ENCODE measurements at places on chromosomes 3 and 15.

GRCh38 chr15:64438653-64439447 lies 21.5 kb upstream of the ZNF609 start:
- no peak for ATAC-seq

DNA sequence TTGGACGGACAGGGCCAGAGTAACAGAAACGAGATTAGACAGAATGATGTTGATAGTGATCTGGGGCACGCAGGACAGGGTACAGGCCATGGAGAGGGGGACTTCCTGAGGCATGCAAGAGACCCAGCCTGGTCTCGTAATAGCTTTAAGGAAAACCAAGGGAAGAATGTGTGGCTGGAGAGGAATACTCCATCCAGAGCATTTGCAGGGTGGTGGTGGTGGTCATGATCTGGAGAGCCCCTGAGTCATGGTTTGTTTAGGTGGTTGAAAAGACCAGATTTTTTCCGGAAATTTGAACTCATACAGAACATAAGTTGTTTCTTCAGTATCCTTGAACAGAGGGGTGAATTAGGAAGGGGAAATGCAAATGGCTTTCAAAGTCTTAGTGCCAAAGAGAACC lies 138.5 kb downstream of the DUT start:
- ATAC-seq = no peak

GRCh38 chr3:126983276-126983652 lies 349 bp downstream of the PLXNA1 start:
- ATAC-seq = peak; percentile 17

DNA sequence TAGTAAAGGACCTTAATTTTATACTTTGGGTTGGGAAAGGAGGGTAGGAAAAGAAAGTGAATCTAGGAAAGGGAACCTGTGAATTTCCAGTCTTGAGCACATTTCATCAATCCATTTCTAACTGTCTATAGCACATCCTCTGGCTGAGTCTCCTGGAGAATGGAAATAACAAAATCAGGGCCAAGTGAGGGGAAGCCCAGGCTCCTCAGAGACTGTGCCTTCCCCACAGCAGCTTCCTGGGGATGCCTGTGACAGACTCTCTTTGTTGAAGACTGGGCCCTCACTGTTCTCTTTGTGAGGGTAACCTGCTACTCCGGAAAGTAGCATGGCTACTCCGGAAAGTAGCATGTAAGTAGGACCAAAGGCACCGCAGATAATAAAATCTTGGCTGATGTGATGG lies 22.6 kb upstream of the CSPG5 start:
- no peak for ATAC-seq

- ATAC-seq = no peak
Observed at GRCh38 chr3:2211568-2211967, 112.9 kb downstream of the CNTN4 start.

DNA sequence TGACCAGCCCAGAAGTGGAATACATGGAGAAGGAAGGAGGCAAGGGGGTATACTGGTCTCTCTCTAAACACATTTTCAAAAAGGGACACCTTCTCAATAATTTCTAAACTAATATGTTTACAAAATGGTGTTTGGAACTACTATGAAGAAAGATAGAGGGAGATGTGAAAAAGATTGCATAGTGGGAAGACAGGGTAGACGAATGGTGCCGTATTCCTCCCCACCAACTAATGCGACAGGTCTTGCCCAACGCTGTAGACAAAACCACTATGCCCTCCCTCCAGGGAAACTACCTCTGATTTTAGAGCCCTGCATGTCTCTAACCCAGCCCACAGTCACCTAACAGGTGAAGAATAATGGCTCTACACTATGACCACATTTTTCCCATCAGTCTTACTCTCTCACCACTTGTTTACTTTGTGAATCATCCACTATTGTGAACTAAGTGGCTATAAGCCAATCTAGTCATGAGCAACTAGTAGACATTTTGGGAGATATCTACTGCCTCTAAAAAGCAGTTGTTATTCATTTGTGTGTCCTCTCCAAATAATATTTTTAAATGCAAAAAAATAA lies 108.2 kb upstream of the UBE2E2 start:
- ATAC-seq = no peak

DNA sequence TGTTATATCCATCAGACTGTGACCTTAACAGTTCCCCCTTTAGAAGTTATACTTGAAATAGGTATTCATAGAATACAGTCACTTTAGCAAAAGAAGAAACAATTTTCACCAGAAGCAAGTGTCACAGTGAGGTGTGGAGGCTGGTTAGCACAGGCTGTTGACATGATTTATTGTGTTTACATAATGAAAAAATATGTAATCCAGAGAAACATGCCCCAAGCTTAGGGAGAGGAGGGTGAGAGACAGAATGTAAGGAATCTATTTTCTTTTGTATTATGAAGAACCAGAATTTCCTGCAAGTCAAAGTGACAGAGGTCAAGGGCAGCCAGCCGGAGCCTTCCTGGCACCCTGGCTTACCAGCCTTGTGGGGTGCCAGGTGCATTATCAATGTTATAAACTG lies 4.0 kb downstream of the IL12A start:
- no peak for ATAC-seq

GRCh38 chr3:66477856-66478255 lies 23.0 kb downstream of the LRIG1 start:
- no peak for ATAC-seq

DNA sequence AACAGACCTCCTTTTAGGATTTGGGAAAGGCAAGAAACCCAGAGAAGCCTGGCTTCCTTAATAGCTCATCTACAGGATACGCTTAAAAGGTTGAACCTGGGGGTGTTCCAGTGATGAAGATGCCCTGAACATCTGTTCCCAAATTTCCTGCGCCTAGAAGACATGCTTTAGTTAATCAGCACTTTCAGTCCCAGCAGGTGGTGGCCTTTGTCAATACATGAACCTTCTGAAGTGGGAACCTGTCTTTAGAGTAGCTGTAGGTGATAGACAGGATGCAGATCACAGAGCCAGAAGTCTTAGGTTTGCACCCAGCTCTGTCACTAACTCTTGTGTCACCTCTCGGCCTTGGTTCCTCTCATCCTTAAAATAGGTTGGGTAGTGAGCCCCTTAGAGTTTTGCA lies 149.7 kb upstream of the SYNPR start:
- ATAC-seq = no peak

DNA sequence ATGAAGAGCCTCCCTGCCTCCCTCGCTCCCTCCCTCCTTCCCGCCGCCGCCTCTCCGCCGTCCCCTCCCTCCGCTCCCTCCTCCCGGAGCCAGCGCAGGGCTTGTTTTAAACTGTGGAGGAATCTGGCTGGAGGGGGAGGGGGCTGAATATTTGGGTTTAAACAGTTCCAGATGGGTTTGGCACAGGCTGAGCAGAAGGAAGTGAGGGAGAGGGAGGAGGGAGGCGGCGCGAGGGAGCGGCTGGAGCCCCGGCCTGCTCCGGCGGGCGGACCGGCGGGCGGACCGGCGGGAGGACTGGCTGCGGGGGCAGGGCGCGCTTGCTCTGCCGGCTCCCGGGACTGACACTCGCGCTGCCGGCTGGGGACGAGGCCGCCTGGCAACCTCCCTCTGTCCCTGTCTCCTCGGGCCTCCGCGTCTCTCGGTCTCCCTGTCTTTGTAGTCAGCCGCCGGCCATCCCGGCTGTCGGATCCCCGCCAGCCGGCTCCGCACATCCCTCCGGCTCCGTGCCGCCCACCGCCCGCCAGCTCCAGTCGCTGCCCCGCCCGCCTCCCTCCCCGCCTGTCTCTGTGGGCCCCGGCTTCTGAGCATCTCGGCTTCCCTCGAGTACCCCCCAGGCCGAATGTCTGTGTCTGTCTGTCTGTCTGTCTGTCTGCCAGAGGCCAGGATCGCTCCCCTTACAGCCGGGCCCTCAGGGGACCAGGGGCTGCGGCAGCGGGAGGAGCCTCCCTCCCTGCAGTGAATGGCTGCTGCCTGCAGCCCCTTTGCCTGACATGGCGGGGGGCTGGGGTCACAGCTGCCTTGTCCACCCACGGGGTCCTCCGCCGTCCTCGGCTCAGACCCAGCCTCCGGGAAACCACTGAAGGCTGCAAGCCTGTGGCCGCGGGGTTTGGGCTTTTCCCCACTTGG lies 7.6 kb downstream of the EPHB3 start:
- ATAC-seq = no peak

- ATAC-seq = no peak
Observed at GRCh38 chr3:194318511-194319161, 32.5 kb downstream of the CPN2 start.

- no peak for ATAC-seq
Observed at GRCh38 chr3:147513785-147514184, 104.6 kb downstream of the ZIC1 start.

DNA sequence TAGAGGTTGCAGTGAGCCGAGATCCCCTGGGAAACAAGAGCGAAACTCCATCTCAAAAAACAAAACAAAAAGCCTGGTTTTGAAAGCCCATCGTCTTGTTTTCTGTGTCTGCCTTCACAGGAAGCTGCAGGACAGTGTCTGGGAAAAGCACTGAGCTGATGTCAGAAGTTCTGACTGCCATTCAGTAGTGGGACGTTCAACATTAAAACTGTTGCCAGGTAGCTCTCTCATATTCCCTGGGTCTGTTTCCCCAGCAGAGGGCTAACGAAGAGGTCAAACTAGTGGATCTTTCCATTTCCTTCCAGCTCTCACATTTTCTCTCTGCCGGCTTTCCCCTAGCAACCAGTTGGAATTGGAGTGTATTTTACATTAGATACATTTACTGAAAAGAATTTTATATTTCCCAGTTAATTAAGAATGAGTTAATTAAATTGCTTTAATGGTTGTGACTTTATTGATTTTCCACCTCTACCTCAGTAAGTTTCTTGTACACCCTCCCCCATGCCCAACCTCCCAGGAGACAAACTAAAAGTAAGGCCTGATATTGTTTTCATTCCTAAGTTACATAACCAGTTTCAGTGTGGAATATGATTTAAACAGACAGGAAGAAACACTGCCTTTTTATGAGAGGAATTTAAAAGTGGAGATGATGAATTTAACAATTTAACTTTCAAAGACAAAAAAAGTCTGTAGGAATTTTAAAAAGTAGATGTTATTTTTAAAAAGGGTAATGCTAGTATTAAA lies 29.9 kb downstream of the RCN2 start:
- ATAC-seq = no peak

GRCh38 chr3:60920519-60920918 lies 330.7 kb downstream of the FHIT start:
- ATAC-seq = no peak

DNA sequence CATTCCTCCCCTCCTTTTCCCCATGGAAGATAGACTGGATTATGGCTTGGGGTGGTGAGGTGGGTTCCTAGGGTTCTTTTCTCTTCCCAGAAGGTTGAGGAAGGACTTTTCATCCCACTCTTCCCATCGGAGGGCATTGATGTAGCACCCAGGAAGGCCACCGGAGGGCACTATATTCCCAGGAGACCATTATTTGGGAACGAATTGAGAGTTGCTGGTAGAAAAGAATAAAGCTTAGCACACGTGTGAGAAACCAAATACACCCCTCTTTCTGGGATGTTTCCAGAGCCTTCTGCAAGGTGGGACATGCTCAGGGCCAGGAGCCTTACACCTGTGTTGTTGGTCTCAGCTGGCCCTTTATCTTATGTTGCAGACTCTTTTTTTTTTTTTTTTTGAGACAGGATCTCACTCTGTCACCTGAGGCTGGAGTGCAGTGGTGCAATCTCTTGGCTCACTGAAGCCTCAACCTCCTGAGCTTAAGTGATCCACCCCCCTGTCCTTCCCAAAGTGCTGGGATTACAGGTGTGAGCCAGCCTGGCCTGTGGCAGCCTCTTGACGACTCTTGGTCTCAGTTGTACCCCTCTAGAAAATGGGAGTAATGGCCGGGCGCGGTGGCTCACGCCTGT lies 6.3 kb upstream of the CDC25A start:
- ATAC-seq = no peak

- no peak for ATAC-seq
Observed at GRCh38 chr3:37905987-37906674, 44.5 kb downstream of the CTDSPL start.

DNA sequence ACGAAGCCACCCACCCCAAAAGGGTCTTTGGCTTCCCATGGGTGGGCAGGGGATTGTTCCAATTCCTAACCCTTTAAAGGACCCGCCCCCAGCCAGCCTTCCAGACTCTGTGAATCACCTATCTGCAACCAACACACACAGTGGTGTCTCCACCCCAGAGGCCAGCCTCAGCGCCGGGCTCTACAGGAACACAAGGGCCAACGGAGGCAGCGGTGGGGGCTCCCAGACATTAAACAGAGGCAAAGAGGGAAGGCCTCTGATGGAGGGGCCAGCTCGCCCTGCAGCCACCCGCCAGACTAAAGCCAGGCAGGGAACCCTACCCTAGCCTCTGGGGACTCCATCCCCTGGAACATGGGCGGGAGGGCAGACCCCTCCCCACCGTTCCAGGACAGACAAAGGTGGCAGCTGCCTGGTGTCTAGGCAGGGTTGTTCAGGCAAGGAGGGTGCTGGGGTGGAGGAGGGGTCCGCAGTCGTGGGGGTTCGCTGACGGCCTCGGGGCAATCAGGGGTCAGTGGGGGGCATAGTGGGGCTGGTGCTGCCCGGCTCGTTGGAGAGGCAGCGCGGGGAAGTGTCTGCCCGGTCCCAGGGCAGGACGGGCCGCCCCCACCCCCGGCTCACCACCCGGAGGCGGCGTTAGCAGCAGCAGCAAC lies 448 bp downstream of the SHISA5 start:
- no peak for ATAC-seq

DNA sequence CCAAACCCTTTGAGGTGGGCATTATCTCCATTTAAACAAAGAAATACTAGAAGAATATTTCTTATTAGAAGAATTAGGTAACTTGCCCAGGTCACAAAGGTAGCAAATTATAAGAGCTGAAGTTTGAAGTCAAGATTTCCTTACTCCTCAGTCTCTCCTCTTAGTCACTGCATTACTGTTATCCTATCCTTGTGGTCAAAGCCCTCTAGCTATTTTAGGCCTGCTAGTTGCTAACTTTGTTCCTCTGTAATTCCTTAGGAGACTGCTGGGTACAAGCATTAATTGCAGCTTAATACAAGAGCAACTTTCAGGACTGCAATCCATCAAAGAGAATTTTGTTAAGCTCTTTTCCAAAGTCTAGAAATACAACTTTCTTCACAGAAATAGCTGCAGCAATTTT lies 528.2 kb downstream of the ZIC1 start:
- no peak for ATAC-seq

GRCh38 chr3:134794323-134794722 lies 737 bp upstream of the EPHB1 start:
- no peak for ATAC-seq

- no peak for ATAC-seq
Observed at GRCh38 chr3:135217730-135218129, 422.7 kb downstream of the EPHB1 start.

DNA sequence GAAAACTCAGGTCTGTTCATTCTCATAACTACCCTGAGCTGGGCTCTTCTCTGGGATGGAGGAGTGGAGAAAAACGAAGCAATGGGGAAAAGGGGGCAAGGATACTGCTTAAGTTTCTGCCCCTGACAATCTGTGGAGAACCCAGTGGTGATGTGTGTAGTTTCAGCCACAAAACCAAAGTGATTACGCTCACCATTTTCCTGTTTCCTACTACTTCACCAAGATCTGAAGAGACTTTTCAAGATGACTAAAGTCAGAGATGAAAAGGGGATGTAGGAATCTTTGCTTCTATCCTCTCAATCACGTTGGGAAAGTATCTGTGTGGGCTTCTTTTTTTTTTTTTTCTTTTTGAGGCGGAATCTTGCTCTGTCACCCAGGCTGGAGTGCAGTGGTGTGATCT lies 8.3 kb upstream of the UBE2E1 start:
- ATAC-seq = peak; percentile 84
